ENCODE measurements at places on chromosomes 4 and X. TPM values are rescaled to one million over a fixed set of nuclear protein-coding genes. Genes with fewer than 3 reads are reported as not detected.

GRCh38 chr4:113433116-113433515, 328.4 kb downstream of the CAMK2D start:
- DNase-seq: no peak
- H3K27ac ChIP-seq: no peak overlapping the region
- H3K4me3 ChIP-seq: no peak overlapping the region
- H3K4me1 ChIP-seq: peaks cover 6% of the 10 kb centered on the region

- H3K36me3 ChIP-seq: no peaks in the 10 kb centered on the region
- no peaks in the 10 kb centered on the region for H3K4me1 ChIP-seq
- H3K27me3 ChIP-seq: no peaks in the 10 kb centered on the region
- H3K27ac ChIP-seq: no peak overlapping the region
Measured at GRCh38 chrX:14505648-14506047, 23.7 kb upstream of the GLRA2 start.

DNA sequence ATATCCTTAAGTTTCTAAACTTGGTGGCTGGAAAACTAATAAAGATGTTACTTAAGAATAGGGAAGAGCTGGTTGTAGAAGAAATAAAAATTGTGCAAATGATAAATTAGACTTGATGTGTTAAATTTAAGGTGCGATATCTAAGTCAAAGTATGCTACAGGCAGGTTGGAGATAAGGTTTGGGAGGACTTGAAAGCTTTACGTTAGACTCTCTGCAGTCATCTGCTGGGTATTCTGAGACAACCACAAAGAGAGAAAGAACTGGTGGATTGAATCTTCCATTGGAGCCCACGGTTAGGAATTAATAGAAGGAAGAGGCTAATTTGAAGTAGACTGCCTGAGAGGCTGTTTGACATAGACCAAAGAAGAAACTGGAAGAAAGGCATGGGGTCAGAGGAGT, 7.9 kb downstream of the SMAD1 start:
- H3K4me3 ChIP-seq: no peak overlapping the region
- no peak overlapping the region for H3K27ac ChIP-seq
- no peaks in the 10 kb centered on the region for H3K27me3 ChIP-seq
- peaks cover 5% of the 10 kb centered on the region for H3K4me1 ChIP-seq
- DNase-seq: no peak
- H3K36me3 ChIP-seq: no peaks in the 10 kb centered on the region

GRCh38 chrX:122188751-122189150, 995.3 kb upstream of the GRIA3 start:
- no peaks in the 10 kb centered on the region for H3K36me3 ChIP-seq
- no peak overlapping the region for H3K4me3 ChIP-seq
- DNase-seq: no peak

DNA sequence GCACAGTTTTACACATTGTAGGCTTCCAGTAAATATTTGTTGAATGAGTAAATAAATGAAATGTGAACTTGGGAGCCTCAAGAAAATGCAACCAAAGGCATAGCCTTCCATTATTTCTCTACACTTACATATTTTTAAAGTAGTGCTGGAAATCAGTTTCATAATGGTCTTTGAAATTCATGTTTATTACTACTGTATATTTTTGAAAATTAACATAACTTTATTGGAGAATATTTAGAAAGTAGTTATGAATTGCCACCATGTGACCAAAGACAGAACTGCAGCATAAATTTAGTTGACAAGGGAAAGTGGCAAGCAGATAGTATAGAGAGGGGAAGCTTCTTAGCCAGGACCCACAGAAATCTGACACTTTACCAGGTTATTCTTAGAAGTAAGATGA, 6.4 kb downstream of the TCEAL8 start:
- H3K27ac ChIP-seq: no peak overlapping the region
- no peak overlapping the region for H3K4me3 ChIP-seq
- H3K36me3 ChIP-seq: no peaks in the 10 kb centered on the region
- H3K27me3 ChIP-seq: no peaks in the 10 kb centered on the region
- peaks cover 4% of the 10 kb centered on the region for H3K4me1 ChIP-seq
- DNase-seq: peak; percentile 11

- H3K4me1 ChIP-seq: no peaks in the 10 kb centered on the region
- H3K27me3 ChIP-seq: no peaks in the 10 kb centered on the region
- DNase-seq: no peak
- no peak overlapping the region for H3K27ac ChIP-seq
Measured at GRCh38 chrX:152614791-152615190, 22.9 kb upstream of the GABRQ start.

- no peaks in the 10 kb centered on the region for H3K36me3 ChIP-seq
- H3K4me1 ChIP-seq: no peaks in the 10 kb centered on the region
- H3K27ac ChIP-seq: no peak overlapping the region
Measured at GRCh38 chr4:6207602-6208001, 7.3 kb upstream of the JAKMIP1 start.

DNA sequence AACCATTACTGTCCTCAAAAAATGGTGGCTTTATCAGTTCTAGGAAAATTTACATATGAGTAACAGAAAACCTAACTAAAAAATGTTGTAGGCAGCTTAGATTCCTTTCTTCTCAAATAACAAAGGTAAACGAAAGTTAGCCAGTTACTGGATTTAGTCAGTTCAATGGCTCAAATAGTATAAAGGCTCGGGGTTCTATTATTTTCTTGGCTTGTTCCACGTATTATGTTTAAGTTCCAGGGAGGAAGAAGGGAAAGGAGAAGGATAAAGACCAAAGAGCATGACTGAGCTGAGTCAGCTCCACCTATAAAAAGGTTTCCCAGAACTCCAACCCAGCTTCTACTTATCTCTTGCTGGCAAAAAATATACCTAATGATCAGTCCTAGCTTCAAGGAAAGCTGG, 41.0 kb upstream of the MAB21L2 start:
- no peak overlapping the region for H3K4me3 ChIP-seq
- DNase-seq: no peak

Gene FAM200B
- 37.4 TPM for total RNA-seq

Gene USP17L24
- total RNA-seq: not detected

Gene EIF2S3
- total RNA-seq: 218 TPM

Gene SPACA5
- not detected for total RNA-seq

Measured in CD4-positive, alpha-beta memory T cell (primary cell).